ENCODE measurements at places on chromosomes 4 and X.

- no peak for DNase-seq
Measured at GRCh38 chr4:90186229-90186628, 59.0 kb downstream of the CCSER1 start.

DNA sequence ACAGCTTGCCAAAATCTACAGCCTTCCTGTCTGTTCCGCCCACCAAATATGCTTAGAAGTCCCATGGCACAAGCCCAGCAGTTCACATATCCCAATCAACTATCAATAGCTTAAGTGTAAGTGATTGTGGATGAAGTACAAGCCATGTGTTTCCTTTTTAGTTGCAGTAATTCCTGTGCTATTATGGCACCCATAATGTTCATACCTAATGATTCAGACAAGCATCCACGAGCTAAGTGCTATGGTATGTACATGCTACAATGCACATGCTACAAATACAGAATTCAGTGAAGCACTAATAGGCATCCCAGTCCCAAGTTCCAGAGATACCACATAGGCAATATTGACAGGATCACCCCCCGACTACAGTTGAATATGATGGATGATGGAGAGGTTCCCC lies 94.5 kb downstream of the PCDH19 start:
- DNase-seq = no peak

DNA sequence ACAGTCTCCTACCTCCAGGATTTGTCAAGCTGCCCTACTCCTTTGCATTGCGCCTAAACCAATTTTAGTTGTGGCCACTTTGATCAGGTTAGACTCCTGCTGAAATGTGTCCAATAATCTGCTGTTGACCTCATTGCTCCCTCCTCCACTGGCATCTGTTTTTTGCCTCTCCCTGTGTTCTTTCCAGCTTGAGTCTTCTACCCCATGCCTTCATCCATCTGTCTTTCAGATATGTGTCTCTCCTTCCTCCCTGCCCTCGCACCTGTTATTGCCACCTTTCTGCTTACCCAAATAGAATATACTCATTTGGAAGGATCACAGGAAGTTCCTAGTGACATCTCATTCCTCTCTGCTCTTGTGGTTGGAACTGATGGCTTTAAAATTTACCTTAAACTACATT lies 366.6 kb upstream of the CLNK start:
- no peak for DNase-seq

DNA sequence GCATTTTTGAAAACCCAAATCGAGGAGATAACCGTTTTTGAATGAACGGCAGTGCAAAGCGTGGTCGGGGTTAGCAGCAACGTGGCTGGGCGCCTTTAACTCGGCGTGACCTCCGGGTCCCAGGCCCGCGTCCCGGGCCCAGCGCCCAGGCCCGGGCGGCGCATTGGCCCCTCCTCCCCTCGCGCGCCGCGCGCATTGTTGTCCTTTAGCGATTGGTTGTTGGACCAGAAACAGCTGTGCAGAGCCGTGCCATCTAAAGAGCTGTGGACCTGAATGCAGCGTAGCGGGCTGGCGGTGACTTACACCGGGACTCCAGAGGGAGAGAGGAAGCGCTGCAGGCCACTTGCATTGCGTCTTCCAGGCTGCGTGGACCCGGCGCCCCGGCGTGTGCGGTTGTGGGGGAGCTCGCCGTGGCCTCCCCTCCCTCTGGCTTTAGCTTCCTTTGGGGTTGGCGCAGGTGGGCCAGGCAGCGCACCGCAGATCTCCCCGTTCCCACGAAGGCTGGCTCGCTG lies at the start of gene STOX2:
STOX2 (plus strand) TSS at position 227 of the 512 bp plus-strand sequence. CDS start 1,484 bp downstream, outside the sequence.
- no peak for DNase-seq

DNA sequence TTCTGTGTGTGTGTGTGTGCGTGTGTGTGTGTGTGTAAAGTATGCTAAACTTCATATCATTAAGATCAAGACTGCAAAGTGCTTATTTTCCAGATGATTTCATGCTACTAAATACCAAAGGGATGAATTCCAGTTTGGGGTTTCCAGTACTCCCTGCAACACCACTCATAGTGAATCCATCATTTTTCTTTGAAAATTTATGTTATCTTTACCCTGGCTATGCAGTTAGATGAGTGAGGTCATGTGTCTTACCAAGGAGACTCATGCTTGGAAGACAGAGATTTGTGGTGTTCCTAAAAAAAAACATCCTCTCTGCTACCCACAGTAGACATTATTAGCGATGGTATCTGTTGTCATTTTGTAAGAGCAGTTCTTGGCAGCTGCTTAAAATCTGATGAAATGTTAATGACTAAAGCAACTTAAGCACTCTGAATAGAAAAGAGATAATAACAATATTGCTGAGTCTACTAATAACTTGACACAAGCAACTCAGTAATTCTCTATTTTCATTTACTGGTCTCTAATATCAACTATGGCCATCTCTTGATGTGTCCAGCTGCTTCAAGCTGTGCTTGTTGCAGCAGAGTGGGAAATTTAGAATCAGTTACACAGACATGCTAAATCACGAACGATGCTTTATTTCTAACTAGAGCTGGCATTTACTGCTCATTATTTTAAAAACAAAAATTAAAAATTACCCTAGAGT lies 1953.0 kb upstream of the IGFBP7 start:
- DNase-seq = no peak

- no peak for DNase-seq
Measured at GRCh38 chrX:136028383-136028984, 43.2 kb downstream of the SLC9A6 start.

DNA sequence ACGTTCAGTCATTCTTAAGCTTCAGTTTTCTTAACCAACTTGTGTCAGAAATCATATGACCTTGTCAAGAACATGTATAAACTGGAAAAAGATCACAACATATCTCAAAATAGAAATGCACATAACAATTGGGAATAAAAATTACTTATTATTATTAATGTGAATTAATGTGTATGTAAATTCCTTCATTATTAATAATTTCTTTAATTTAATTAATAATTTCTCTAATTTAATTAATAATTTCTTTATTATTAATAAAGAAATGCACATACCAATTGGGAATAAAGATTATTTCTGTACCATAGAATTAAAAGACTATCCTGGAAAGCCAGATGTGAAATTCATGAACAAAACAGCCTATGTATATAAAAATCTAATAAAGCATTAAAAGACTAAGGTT lies 718.5 kb upstream of the PCDH7 start:
- DNase-seq = no peak

DNA sequence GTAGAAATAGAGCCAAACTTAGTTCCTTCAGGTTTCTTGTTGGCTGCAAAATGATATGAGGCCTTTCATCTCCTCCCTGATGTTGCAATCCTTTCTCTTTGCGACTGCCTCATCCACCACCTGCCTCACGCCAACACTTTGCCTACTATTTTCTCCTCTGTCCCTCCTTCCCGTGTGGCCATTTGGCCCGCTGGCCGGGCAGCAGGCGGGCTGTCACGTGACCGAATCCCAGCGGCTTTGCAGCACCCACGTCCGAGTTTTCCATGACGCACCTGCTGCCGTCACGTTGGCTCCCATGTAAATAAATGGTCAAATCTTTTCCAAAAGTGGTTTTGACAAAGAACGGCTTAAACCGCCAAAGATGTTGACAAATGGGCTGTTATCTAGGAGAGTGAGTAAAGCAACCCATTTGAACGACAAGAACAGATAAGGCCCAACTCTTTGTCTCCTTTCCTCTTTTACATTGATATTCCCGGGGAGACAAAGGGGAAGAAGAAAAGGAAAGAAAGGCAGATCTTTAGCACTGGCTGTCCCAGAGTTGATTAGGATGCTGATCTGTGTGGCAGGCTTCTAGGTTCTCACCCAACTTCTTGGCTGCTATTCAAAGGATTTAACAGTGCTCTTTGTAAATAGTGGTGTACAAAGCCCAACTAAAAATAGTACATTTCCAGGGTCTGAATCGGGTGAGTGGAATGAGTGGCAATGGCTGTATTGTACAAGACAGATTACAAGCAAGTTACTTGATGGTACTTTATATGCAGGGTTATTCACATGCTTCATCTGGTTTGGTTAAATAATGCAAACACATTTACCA lies 174.2 kb upstream of the JADE1 start:
- no peak for DNase-seq

Data from stimulated activated CD4-positive, alpha-beta T cell treated with anti-CD3 and anti-CD28 coated beads, Interleukin-12 subunit alpha, Interleukin-12 subunit beta, amount 100 ng/mL, for 24 hours (primary cell).